ENCODE measurements at places on chromosomes 1 and 21.

DNA sequence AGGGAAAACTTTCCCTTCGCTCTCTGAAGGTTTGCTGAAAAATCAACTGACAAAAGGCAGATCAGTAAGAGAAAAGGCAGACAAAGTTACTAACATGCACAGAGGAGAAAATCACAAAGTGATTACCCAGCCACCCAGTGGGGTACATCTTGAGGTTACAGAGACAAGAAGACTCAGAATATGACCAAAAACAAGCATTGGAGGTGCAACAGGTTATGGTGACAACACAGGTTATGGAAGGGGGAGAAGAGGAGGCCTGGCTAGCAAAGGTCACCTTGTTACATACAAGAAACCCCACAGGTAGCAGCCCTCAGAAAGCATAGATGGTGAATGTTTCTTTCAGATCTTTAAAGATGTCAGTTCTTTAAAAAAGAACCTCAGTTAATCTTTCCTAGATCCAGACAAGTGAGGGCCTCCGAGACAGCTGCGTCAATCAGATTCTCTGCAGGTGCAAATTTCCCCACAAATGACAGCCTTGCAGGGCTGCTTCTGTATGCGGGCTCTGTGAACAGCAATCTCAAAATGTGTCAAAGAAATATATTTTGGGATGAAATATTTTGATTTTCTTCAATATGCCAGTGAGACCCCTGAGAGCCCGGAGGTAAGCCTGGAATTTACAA, 207.6 kb upstream of the RAB4A start:
- DNase-seq: no peak

- no peak for DNase-seq
Observed at GRCh38 chr1:206578068-206578977, 33.9 kb downstream of the EIF2D start.

- DNase-seq: no peak
Observed at GRCh38 chr1:19138958-19139581, 71.0 kb downstream of the UBR4 start.

DNA sequence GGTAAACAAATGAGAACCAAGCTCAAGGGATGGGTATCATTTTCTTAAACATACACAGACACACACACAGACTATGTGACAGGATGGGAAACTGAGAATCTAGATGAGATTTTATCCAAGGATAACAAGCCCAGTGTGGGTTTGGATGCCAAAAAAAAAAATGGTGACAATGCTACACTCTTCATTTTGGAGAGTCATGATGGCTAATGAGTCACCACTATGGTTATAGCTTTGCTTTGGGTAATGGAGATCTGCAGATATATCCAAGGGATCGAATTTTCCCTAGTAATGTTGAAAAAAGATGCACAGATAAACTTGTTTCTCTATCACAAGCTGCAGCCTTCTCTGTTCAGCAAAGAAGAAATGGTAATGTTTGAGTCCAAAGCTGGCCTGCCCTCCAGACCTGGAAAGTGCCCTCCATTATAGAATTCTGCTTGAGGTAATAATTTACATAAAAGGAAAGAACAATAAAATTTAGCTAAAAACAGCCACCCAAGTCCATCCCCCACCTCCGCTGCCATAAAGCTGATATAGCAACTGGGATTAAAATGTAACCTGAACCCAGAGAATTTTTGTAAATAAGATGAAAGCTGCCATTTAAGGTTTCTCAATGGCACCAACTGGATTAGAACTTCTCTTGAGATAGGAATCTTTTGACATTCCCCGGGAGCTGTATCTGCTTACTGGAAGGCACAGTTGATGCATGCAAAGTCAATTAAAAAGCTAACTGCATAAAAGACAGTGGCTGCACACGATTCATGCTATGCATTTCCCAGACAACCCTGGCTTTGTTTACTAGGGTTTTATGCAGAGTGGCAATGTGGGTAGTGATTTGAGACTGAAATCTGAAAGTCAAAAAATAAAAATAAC, 395.2 kb upstream of the LYPLAL1 start:
- DNase-seq: no peak

DNA sequence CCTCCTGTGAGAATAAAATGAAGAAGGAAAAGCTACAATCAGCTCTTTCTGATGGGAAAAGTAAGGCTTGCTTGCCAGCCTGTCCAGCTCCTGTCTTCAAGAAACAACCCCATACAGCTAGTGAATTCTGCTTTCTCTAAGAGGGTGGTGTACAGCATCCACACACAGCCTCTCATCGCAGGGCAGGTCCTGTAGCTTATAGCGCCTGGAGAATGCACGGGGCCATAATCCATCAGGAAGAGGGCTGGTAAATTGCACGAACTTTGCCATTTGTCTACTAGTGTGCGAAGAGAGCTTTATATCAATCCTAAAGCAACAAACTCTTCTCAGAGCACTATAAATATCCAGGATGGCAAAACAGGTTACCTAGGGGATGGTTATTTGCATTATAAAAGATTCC, 83.3 kb upstream of the SAMSN1 start:
- no peak for DNase-seq

Data from AG09319 (cell line).